Fibroblast of skin of right quadriceps (primary cell): ENCODE measurements at places on chromosomes 7 and 10.

DNA sequence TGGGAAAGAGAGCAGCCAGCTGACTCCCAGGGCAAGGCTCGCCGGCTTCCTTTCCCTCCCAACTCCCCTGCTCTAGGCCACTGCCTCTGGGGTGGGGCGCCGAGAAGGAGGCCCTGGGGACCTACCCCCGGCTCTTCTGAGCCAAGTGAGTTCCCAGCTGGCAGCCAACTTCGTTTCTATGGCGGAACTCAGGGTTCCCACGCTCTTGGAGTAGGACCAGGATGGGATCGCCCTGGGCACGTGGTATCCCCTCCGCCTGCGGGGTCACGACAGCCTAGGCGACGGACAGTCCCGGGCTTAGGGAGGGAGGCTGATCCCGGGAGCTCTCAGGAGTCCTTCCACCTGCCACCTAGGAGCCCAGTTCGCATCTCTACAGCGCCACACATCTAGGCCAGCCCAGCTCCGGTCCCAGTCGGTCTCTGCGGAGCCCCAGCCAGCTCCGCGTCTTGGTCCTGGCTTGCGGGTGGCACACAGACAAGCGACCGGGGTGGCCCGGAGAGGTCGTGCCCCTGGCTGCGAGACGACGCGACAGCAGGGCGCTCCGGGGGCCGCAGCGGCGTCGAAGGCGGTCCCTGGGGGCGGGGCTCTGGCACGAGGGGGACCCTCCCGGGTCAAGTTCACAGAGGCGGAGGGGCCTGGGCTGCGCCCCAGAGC lies 20.5 kb upstream of the GATA3 start:
- DNase-seq, result no peak

GRCh38 chr10:70673043-70673928 lies 980 bp downstream of the ADAMTS14 start:
- DNase-seq, result peak; percentile 81

DNA sequence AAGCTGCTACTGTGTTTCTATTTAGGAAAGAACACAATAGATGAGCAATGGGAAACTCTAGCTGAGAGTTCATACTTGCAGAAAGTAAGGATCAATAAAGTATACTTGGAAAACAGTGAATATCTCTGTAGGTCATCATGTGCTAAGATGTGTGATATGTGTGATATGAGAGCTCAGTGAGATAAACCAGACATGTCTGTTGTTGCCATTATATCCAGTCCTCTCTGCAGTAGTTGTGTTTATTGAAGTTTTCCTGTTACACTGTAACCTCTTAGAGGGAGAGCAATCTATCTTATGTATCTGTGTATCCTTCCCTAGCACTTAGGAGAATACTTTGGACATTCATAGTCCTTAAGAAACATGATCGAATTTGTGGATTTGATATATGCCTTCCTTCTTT lies 19.1 kb downstream of the TRUB1 start:
- DNase-seq, result no peak

DNA sequence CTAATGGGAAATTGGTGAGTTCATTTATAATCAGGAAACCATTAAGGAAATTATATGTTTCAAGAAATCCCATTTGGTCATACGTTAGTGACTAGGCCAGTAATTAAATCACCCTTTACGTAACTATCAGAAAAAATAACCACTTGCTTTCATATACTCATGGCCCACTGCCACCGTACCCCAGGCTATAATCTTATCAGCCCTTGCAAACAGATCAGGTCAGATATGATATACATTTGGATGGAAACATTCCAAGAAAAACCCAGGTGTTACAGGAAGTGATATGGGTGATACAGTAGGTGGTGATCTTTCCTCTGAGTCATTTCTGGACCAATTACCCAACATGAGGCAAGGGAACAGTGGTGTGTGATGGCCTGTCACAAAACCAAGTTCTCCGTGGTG lies 481.0 kb upstream of the SEMA3A start:
- DNase-seq, result no peak

- no peak for DNase-seq
Observed at GRCh38 chr7:133746305-133746704, 380.8 kb upstream of the LRGUK start.

- no peak for DNase-seq
Observed at GRCh38 chr10:1148855-1149605, 92.8 kb downstream of the WDR37 start.

DNA sequence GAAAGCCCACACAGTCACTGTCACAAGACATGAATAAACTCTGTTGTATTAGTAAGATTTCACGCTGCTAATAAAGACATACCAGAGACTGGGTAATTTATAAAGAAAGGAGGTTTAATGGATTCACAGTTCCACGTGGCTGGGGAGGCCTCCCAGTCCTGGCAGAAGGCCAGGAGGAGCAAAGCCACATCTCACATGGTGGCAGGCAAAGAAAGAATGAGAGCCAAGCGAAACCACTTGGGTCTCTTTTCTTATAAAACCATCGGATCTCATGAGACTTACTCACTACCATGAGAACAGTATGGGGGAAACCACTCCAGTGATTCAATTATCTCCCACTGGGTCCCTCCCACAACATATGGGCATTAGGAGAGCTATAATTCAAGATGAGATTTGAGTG lies 110.2 kb downstream of the ST8SIA6 start:
- DNase-seq, result peak; percentile 24

DNA sequence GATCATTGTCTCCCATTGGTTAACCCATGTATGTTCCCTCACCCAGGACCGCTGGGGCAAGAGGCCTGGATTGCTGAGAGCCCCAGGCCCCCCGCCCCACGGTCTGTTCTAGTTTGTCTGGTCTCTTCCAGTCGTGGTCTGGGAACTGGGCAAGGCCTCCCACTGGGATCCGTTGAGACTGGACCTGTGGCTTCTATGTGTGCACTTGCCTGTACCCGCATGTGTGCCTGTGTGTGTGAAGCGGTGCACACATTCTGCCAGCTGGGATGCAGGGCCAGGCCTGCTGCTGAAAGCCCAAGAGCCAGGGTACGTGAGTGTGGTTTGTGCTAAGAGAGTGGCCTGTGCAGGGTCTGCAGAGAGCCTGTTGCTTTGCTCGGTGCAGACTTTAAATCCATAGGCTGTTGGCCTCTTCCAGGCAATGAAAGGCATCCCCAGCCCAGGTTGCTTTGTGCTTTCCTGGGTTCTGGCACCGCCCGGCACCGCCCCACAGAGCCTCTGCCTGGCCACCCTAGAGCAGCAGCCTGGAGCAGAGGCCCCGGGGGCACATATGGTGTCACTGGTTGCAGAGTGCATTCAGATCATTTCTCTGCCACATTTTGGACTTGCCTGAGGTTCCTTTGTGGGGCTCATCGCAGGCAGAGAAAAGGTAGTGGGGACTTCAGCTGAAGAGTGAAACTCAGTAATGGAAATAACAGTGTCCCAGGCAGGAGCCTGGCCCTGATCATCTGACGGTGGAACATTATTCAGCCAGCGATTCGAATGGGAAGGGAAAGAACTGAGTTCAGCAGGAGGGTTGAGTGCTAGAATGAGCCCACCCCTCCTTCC lies 215.5 kb downstream of the GLRX3 start:
- no peak for DNase-seq

GRCh38 chr10:7322623-7323022 lies 88.2 kb downstream of the SFMBT2 start:
- no peak for DNase-seq

- no peak for DNase-seq
Observed at GRCh38 chr7:21108182-21108581, 319.7 kb upstream of the SP4 start.

DNA sequence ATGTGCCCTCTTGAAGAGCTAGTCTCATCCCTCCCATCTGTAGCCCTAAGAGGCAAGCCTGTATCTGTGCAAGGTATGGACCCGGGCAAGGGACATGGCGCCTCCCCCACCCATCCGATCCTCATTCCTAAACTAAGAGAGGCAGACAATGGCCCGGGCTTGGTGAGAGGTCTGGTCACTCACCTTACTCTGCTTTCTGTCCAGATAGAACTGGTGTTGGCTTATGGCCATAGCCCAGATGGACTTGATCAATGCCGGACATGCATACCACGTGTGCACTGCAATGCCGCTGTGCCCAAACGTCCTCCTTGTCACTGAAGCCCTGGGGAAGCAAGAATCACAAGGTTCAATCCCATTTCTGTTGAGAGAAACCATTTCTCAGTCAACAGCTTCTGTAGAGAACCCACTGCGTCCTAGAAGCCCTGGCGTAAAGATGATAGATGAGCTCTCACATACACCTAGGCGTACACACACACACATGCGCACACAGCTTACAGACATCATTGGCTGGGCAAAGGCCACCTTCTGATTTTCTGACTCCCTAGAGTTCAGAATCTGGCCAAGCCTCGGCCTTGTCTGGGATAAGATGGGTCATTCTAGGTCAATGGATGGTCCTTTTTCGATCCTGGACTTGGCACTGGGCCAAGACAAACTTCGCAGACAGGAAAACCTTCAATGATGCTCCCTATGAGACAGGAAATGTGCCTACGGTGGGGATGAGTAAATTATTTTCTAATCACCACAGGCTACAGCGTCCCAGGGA lies 114.6 kb downstream of the PRPF18 start:
- no peak for DNase-seq

GRCh38 chr7:75049817-75050216 lies 23.8 kb downstream of the RCC1L start:
- DNase-seq, result no peak

DNA sequence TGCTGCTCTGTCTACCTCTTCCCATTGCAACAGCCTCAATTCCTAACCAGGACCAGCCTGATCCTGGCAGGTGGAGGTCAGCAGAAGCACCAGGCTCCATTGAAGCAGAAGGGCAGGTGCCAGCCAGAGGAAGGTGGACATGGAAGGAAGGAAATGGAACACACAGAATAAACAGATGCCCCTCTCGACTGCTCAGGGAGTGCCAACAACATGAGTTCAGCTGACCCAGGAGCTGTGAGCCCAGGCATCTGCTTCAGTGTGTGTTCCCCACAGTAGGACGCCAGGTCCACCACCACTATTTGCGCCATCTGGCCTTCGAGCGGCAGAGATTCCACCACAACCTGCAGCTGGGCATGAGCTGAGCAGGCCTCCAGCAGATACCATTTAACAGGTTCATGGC lies 56.7 kb downstream of the GPAM start:
- DNase-seq, result no peak

GRCh38 chr10:69090685-69091084 lies 2.8 kb downstream of the SRGN start:
- DNase-seq, result no peak

GRCh38 chr7:26420422-26421019 lies 128.9 kb downstream of the SNX10 start:
- no peak for DNase-seq

GRCh38 chr7:98211676-98212531 lies 665 bp downstream of the BHLHA15 start:
- no peak for DNase-seq

DNA sequence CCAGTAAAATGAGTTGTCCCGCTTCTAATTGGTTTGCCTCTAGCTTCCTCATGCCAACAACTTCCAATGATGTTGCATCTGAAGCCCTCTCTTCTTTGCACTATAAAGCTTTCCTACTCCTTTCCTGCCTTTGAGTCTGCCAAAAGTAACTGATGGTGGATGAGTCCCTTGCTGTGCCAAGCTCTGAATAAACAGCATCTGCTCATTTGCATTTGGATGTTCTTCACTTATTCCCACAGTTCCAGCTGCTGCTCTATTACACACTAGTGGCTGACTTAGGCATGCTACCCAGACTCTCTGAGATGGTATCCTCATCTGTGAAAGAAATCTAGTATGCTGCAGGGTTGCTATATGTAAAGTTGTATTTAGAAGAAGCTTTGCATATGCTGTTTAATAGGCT lies 24.9 kb downstream of the SFR1 start:
- no peak for DNase-seq

DNA sequence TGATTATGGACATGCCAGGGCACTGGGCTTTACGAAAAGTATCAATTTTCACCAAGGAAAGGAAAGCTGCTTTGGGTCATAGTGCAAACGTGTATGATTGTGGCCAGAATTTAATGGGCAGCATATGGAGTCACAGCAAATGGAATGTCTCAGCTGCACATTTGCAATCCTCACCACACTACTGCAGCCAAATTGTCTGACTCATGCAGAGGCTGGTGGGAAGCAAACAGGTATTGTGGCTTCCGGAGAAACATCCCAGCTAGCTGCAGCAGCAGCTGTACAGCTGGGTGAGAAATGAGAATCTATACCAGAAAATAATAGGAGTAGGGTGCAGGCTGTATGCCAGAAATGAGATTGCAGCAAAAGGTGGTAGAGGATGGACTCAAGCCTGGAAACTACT lies 374.7 kb upstream of the VWC2 start:
- DNase-seq, result peak; percentile 29

DNA sequence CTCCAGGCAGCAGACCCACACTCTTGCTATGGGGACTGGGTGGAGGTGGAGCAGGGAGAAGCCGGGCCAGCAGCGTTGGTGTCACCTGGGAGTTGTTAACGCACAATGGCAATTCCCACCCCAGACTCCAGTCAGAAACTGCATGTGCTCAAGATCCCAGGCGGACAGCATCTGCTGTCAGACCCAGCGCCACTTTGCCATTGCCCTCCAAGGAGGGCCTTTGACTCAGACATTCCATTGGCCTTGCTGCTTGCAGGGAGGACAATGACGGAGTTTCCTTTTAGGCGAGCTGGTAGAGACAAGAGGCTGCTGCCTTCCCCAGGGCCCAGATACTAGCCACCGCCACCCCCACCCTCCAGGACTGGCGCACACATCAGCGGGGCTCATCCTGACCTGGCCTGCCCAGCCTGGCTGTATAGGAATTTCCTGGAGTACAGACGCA lies 34.5 kb downstream of the ZNF775 start:
- no peak for DNase-seq

GRCh38 chr10:56605051-56605450 lies 244.0 kb upstream of the ZWINT start:
- DNase-seq, result no peak

DNA sequence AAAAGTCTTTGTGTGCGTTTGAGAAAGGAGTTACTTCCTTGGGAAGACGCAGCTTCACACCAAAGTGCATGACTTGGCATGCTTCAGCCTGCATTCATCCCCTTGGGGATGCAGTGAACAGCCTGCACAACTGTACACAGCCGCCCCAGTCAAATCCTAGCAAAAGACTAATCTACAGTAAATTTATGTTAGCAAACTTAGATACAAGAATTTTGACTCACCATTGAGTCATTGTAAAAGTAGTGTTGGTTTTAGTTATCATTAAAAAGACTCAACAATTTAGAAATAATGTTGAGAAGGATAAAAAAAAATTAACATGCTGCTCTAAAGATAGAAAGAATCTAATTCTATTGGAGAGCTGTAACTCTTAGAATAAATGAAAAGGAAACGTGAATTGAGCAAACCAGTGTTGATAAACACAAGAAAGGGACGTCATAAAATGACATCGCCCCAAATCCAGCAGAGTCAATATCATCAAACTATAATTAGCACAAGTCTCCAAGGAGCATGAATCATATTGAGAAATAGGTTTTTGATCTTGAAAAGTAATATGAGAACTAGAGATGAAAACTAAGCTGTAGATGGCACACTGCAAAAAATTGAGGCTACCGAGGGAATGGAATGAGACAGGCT lies 11.9 kb upstream of the OPTN start:
- DNase-seq, result peak; percentile 90

- peak; percentile 83 for DNase-seq
Observed at GRCh38 chr7:149284850-149285585, 23.0 kb downstream of the ZNF783 start.
